Prostate gland (tissue), 2 donors: ENCODE measurements at places on chromosomes 7 and 10. TPM values are rescaled to one million over a fixed set of nuclear protein-coding genes. Genes with fewer than 3 reads are reported as not detected.
A peak's percentile ranks its signal among the peaks of the same experiment; 100 is the strongest.

Gene OPN1SW
- not detected for total RNA-seq

Gene HOXA13
- 50.4 TPM for total RNA-seq

Gene GNA12
- 102 TPM for total RNA-seq

Gene TSPAN13
- total RNA-seq: 21.8 TPM

Gene HYAL4
- total RNA-seq: not detected

Gene SOSTDC1
- total RNA-seq: 2.3 TPM

Gene AEBP1
- total RNA-seq: 40.4 TPM

Gene CUBN
- 1.3 TPM for total RNA-seq

DNA sequence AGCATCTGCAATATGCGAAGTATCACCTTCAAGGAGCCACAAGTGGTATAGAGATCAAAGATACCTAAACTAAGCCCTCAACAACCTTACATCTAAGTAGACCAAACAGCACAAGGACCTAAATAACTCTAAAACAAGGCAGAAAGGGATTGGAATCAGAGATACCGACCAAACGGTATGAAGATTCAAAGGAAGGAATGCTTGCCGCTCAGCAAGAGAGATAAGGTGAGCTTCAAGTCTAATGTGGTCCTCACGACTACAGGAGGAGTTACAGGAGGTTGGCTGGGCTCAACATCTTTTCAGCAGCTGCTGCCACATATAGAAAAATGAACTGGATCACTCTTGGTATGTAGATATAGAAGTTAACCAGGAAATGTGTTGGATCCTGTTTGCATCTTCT, 11.6 kb downstream of the ABLIM1 start:
- DNase-seq: no peak

DNA sequence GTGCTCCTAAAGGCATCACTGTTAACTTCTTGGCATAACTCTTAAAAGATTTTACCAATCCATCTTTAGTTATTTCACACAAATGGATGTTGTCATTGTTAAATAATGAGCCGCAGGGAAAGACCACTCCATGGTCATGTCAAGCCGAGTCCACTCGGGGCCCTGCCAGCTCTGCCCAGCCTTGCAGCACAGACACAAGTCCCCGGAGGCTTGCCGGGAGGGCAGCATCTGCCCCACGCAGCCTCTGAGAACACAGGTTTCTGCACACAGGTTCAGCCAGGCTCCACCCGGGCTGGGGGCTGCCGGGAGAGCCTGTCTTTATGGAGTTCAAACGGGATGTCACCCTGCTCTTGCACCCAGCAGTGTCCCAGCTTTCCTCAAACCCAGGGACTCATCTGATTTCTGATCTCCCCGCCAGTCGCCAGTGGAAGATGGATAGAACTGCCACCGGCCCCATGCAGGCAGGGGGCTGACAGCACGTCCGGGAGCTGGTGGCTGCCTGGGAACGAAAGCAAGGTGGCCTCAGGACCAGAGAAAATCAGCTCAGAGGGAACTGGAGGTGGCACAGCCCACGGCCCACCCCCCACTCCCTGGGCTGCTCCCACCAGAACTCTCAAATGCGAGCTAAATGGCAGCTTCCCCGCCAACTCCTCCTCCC, 156.2 kb downstream of the TCERG1L start:
- no peak for DNase-seq

DNA sequence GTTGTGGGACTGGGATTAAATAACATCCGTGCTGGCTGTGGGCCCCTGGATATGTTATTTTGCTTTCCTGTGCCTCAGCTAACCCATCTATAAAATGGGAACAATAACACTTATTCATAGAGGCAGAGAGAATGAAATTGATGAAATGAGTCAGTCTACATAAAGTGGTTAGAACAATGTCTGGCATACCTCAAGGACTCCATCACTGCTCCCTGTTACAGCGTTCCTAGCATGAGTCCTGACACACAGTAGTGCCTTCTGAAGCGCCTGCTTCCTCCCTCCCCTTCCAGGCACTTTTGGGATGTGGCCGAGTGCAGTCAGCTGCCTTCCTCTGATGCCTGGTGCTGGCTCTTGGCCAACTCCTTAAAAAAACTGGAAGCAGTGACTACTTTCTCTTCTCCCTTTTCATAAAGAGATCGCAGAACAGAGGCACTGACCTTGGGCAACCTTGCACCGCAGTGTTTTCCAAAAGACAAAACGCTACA, 108.4 kb upstream of the ZMIZ1 start:
- DNase-seq: peak; percentile 51

GRCh38 chr7:35545831-35546230, 149.1 kb downstream of the HERPUD2 start:
- DNase-seq: no peak

GRCh38 chr10:123142701-123143161, 5.2 kb upstream of the HMX2 start:
- DNase-seq: no peak

DNA sequence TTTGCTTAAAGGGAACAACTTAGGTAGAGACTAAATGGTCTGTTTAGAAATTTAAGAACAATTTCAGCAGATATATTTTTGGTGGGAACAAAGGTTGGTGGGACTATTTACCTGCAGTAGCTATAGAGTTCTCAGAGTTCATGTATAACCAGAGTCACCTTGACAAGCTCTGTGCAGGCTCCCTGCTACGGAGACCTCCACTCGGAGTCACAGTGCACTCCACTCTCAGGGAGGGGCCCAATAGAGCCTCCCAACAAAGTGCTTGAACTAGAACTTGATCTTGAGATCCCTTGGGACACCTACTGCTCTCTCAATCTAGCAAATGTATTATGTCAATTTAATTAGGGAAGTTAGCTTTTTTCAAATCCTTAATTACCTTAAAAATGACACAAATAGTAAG, 2.3 kb downstream of the MYPN start:
- DNase-seq: no peak

DNA sequence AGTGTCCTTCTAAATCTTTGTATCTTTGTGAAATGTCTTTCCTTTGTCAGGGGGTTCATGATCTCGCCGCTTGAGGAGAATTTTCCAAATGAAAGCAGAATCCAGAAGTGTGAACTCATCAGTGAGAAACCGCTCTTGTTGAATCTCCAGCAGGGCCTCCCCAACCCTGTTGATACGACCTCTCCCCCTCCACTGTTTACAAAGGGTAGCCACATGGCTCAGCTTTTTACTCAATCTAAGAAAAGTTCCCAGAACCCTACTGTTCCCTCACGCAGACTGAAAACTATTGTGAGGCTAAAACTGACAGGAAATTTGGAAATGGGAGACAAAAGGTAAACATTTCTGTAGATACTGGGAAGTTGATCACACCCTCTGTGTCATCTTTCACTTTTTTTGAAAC, 73.9 kb downstream of the SEMA3C start:
- DNase-seq: no peak

GRCh38 chr7:94658826-94659225, 2.9 kb upstream of the SGCE start:
- no peak for DNase-seq

GRCh38 chr7:23284871-23285270, 14.3 kb upstream of the MALSU1 start:
- DNase-seq: no peak

DNA sequence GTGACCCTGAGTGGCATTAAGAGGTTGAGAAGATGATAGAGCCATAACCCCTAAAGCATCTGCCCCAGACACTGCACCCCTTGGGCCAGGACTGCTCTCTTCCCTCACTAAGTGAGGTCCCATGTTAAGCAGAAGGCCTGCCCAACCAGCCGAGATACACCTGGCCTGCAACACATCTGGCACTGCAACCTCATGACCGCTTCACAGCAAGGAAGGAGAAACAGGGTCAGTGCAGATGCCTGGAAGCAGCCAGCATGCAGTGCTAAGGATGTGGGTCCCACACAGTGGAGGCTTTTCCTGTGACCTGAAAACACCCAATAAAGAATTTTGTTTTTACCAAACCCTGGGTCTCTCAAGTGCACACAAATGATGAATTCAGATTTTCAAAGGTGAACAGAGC, 7.4 kb downstream of the NOD1 start:
- no peak for DNase-seq

DNA sequence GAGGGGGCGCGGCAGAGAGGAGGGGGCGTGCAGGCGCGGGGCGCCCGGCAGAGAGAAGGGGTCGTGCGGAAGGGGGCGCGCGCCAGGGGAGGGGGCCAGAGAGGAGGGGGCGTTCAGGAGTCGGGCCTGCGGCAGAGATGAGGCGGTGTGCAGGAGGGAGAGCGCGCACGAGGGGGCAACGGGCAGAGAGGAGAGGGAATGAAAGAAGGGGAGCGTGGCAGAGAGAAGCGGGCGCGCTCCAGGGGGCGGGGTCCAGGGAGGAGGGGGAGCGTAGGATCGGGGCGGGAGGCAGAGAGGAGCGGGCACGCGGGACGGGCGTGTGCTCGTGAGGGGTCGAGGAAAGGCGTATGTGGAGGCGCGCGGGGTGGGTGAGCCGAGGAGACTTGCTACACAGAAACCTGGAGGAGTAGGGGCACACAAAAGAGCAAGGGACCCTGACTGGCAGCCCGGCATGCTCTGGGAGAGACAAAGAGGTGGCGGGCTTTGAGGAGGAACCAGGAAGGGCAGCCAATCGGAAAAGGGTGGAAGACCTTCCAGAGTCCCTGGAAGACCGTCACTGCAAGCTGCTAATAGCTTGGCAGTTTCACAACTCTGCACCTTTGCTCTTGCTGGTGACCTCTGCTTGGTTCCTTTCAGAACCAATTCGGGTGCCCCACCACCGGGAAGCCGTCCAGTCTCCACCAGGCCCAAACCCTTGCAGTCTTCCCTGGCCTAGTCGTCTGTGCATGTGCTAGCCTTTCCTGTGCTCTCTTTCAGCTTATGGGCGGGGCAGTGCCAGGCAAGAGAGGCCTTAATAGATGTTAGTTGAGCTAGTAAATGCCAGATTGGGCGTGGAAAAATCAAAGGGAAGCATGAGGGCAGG, 639 bp downstream of the DYDC2 start:
- DNase-seq: no peak

DNA sequence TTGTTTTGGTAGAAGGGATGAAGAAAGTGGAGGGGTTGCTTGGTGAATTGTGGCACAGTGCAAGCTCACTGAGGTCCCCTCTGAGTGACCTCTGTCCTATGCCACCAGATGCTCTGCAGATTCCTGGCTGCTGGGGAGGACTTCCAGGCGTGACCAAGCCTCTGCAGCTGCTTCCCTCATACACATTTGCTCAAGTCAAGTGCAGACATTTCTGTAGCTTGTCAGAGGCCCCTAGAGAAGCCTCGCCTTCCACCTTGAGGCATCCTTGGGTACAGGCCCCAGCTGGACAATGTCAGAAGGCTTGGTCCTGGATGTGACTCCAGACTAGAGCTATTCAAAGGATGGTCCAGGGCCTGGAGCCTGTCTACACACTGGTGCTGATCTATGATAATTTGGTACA, 464.2 kb downstream of the PLXNA4 start:
- DNase-seq: no peak

DNA sequence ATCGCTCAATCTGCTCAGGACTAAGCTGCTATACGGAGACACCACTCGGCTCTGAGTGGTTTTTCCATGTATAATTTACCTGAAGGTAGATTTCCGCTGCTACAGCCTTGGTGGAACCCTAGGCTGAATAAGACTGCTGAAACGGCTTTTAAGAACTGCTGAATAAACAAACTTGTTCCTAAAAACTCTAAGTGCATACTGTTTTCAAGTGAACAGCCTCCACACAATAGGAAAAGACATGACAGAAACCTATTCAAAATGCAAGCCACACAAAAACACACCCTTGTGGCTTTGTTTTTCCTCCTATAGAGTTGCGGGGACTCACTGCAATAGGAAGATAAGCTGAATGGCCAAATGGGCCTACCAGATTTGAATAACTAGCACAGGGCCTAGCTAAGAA, 117.2 kb downstream of the UBE2H start:
- DNase-seq: no peak

GRCh38 chr10:89164080-89164479, 43.0 kb downstream of the CH25H start:
- no peak for DNase-seq

- DNase-seq: no peak
These were observed 11.7 kb upstream of the GPR37 start for GRCh38 chr7:124777268-124777667.

DNA sequence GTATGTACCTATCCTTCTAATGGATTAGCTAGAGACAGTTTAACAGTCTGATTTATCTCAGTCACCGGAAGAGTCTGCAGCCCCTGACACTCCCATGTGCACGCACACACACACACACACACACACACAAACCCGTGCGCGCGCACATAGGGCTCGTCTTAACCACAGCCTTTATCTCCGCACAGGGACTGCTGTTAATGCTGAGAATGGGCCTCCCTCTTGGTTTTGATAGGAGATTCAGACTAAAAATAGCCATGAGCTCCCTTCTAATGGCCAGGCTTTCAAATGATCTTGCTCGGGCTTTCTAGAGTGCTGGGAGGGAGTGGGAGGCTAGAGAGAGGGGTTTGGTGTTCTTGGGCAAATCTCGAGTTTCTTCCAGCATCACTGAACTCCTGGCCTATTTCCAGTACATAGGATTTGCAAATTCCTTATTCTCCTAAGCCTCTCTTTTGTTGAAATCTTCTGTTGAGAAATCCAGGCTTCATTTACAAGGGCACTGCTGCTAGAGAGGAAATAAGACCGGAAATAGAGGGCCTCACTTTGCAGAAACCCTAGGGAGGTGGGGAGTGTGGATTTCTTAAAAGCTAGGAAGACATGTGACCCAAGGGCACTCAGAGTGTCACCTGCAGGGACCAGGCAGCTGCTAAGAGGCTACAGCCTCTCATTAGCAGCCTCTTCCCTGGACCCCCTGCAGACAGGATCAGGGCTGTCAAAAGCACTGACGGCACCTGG, 2.4 kb downstream of the TMEM72 start:
- DNase-seq: no peak

DNA sequence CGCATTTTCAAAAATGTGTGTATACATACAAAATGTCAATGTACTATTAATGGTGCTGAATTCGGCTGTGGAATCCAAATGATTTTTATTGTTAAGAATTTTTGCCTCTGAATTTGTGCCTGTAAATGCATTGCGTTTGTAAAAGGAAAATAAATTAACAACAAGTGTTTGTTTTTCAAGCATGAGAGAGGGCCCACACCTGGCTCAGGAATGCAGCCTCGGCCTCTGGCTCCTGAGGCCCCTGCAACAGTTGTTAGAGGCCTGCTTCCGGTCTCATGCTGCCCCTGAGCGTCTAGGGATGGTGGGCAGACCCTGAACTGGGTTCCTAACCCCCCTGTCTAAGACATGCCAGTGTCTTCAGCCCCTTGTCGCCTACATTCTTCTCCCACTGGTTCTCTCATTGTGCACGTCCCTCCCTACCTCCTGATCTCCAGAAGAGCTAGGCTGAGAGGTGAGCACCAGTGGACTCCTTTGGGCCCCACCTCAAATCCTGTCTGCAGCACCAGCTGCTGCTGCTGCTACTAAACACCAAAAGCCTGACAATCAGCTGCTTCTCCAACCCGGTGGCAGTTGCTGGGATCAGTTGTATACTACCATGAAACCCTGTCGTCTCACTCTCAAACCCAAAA, 1.9 kb upstream of the BTBD16 start:
- no peak for DNase-seq

- no peak for DNase-seq
These were observed 143.4 kb upstream of the ITGB1 start for GRCh38 chr10:33101392-33101787.

DNA sequence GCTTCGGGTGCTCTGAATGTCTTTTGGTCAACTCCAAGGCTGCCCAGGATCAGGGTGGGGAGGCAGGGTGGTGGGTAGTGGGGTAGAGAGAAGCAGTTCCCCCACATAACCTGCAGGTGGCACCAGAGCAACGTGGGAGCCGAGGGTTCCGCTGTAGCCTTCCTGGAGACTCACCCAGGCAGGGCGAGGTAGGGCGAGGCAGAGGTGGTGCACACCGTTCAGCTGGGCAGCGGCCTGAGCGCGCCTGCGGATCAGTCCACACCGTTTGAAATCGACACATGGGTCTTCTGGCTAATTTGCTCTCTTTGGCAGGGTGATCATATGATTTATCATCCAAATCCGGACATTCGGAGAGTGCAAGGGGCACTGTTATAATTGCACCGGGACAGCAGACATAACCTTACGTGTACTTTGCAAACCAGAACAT, 41.4 kb upstream of the MAP3K8 start:
- peak; percentile 55 for DNase-seq
